ENCODE measurements at places on chromosomes 2 and 18. TPM values are rescaled to one million over a fixed set of nuclear protein-coding genes. Genes with fewer than 3 reads are reported as not detected.

Gene G6PC2
- total RNA-seq, result not detected

Gene CCDC150
- 6.4 TPM for total RNA-seq

Gene CLEC4F
- not detected for total RNA-seq

Gene AQP12A
- not detected for total RNA-seq

Gene CNTNAP5
- total RNA-seq, result not detected

Gene TGFBRAP1
- 18.1 TPM for total RNA-seq

Gene GPR75
- total RNA-seq, result 1.1 TPM

Gene C2orf78
- not detected for total RNA-seq

Gene MDH1
- total RNA-seq, result 251 TPM

Gene CHAC2
- 11.8 TPM for total RNA-seq

Gene ALK
- under 0.01 TPM for total RNA-seq

Gene EIF4E2
- total RNA-seq, result 96.3 TPM

Gene ZNF396
- total RNA-seq, result 0.89 TPM

Gene SP3
- total RNA-seq, result 192 TPM

Gene TMEM198
- 0.77 TPM for total RNA-seq

Gene TSPYL6
- total RNA-seq, result not detected

Gene CYP26B1
- total RNA-seq, result 0.33 TPM

Gene RNF152
- 15.4 TPM for total RNA-seq

Gene NYAP2
- total RNA-seq, result not detected

Gene FBXO41
- 2.1 TPM for total RNA-seq

Gene UGT1A3
- total RNA-seq, result not detected

Gene ANKRD62
- not detected for total RNA-seq

Gene RPE
- 117 TPM for total RNA-seq

Gene PDE11A
- 0.33 TPM for total RNA-seq

Gene CIB4
- not detected for total RNA-seq

Gene EFHD1
- not detected for total RNA-seq

Gene AGBL5
- total RNA-seq, result 23.9 TPM

Gene RESP18
- total RNA-seq, result not detected
